ENCODE measurements at places on chromosomes 2 and 18.
A peak's percentile ranks its signal among the peaks of the same experiment; 100 is the strongest.

- no peak for DNase-seq
- no peak overlapping the region for H3K4me3 ChIP-seq
- no peaks in the 10 kb centered on the region for H3K4me1 ChIP-seq
- no peak overlapping the region for H3K27ac ChIP-seq
- H3K27me3 ChIP-seq, result no peaks in the 10 kb centered on the region
Measured at GRCh38 chr2:120477198-120477597, 131.3 kb downstream of the INHBB start.

DNA sequence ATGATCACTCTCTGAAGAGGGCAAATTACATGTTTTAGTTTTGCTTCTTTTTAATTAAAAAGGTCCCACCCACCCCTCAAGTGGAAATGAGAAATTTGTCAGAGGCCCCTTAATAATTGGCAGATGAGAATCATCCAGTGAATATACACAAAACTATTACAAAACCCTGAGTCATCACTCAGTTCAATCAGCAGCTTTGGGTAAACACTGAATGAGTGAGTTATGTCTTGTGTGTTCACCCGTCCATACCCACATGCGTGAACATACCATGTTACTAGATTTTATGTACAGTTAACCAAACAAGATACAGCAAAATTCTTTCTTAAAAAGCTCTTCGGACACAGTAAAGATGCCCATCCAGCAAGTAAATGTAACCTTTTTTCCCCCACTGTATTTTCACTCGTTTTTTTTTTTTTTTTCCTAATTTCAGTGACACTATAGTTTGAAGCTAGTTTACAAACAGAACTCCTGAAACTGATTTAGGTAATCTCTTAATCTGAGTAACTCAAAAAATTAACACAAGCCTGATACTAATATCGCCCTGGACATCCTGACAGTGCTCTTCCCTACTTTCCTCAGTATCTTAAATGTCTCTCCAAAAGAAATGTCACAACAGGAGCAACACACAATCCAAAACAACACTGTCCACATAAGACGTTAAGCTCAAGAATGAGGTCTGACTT is 1.4 kb downstream of the PSME4 start:
- peaks cover 2% of the 10 kb centered on the region for H3K36me3 ChIP-seq
- H3K27me3 ChIP-seq, result no peaks in the 10 kb centered on the region
- H3K27ac ChIP-seq, result peak overlapping the region; percentile 84

DNA sequence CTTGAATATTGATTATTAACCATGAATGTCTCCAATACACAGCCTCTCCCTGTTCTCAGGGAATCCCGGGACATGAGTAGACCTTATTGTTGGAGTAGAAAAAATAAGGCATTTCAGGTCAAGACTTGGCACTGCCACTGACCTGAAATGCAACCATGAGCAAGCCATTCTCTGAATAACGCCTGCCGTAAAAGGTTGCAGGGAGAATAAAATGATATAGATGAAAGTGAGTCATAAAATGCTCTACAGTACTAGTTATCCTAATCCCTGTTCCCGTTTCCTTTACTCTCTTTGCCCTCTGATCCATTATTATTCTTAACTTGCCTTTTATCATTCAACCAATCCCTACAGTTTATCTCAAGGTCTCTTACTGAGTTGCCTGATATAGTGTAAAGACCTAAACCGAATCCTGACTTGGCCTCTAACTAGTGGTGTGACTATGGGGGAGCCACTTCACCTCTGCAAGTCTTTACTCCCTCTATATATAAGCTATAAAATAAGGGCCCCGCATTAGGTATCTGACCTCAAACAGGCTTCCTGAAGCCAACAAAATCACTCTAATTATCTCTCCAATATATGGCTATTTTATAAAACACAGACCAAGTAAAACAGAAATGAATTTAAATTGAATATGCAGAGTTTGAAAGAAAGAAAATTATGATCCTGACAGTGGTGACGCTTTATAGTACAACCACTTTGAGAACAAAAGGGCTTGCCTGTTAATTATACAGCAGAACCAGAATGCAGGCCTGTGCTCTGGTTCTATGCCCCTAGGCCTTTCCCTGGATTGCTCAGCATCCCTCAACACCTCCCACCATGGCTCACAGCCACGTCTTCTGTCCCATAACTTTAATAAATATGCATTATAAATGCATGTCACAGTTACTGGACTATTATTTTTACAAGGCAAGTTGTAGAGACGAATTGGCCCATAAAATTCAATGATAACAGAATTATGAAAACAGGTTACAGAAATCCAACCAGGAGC is 183.1 kb downstream of the STK39 start:
- H3K36me3 ChIP-seq, result peaks cover 8% of the 10 kb centered on the region
- H3K27me3 ChIP-seq, result no peaks in the 10 kb centered on the region
- no peak overlapping the region for H3K27ac ChIP-seq
- no peak for DNase-seq
- H3K4me3 ChIP-seq, result no peak overlapping the region

GRCh38 chr2:15363142-15363541 is 198.0 kb downstream of the NBAS start:
- H3K27ac ChIP-seq, result no peak overlapping the region
- H3K36me3 ChIP-seq, result peaks cover 4% of the 10 kb centered on the region
- no peaks in the 10 kb centered on the region for H3K4me1 ChIP-seq
- no peak for DNase-seq
- no peak overlapping the region for H3K4me3 ChIP-seq

DNA sequence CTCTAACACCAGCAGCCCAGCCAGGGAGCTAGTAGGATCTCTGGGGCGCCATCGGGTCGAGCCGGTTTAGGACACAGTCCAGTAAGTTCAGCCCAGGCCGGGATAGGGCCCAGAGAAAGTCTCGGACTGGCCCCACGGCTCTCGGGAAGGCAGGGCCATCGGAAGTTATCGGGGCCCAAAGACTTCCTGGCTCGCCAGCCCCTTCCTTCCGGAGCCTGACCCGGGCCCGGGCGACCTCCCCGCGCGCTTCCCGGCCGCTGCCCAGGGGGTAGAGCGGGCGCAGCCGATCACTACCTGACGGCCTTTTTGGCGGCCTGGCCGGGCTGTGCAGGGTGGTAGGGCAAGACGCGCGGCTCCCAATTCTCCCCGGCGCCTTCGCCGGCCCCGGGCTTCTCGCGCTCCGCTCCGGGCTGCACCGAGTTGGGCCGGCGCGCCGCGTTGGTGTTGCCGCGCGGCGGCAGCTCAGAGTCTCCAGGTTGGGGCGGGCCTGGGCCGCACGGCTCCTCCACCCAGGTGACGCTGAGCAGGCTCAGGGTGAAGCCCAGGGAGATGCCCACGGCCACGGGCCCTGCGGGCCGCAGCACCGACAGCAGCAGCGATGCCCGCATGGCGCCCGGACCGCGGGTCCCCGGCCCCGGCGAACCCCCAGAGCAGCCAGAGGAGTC is 546 bp downstream of the CHPF start:
- no peaks in the 10 kb centered on the region for H3K27me3 ChIP-seq
- H3K4me3 ChIP-seq, result peak overlapping the region; percentile 84
- peak overlapping the region; percentile 58 for H3K27ac ChIP-seq
- peaks cover 25% of the 10 kb centered on the region for H3K4me1 ChIP-seq
- H3K36me3 ChIP-seq, result no peaks in the 10 kb centered on the region

DNA sequence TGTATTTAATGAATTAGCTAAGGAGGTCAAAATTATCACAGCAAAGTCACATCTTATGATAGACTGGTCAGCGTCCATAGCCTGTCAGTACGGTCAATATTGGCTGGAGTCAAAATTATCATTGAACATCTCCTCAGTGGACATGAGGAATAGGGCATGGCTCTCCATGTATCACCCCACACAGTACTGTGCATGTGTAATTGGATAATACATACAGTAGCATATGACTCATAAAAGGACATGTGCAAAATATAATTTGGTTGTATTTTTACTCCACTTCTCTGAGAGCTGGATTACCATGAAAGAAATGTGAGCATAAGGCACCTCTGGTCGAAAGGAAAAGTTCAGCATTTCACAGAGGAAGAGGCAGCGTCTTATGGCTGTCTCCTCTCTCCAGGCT is 24.9 kb downstream of the ADD2 start:
- DNase-seq, result no peak
- H3K36me3 ChIP-seq, result no peaks in the 10 kb centered on the region
- H3K27me3 ChIP-seq, result no peaks in the 10 kb centered on the region

DNA sequence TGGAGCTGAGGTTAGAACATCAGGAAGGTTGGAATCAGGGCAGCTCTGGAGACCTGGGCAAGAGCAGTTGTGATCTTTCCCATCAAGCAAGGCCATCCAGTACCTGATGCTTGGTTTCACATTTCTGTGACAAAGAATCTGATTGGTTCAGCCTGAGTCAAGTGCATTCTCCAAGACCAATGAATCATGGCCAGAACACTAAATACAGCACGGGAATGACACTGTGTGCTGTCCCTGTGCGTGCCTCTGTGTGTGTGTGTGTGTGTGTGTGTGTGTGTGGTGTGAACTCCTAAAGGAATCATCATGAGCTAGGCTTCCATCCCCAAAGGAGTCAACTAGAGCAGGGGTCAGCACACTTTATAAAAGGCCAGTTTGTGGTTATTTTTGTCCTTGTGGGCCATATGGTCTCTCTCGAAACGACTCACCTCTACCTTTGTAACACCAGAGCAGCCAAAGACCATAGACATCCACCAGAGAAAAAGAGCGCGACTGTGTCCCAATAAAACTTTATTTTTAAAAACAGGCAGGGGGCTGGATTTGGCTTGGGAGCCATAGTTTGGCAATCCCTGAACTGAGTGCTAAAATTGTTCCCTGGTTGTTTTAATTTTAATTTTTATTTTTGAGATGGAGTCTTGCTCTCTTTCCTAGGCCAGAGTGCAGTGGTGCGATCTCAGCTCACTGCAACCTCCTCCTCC is 99.7 kb downstream of the INHBB start:
- H3K36me3 ChIP-seq, result no peaks in the 10 kb centered on the region
- no peak overlapping the region for H3K27ac ChIP-seq
- H3K4me3 ChIP-seq, result no peak overlapping the region
- no peak for DNase-seq

- H3K4me1 ChIP-seq, result peaks cover 24% of the 10 kb centered on the region
- no peak overlapping the region for H3K27ac ChIP-seq
- H3K4me3 ChIP-seq, result no peak overlapping the region
- no peak for DNase-seq
Measured at GRCh38 chr18:79508565-79509535, 113.1 kb downstream of the NFATC1 start.

DNA sequence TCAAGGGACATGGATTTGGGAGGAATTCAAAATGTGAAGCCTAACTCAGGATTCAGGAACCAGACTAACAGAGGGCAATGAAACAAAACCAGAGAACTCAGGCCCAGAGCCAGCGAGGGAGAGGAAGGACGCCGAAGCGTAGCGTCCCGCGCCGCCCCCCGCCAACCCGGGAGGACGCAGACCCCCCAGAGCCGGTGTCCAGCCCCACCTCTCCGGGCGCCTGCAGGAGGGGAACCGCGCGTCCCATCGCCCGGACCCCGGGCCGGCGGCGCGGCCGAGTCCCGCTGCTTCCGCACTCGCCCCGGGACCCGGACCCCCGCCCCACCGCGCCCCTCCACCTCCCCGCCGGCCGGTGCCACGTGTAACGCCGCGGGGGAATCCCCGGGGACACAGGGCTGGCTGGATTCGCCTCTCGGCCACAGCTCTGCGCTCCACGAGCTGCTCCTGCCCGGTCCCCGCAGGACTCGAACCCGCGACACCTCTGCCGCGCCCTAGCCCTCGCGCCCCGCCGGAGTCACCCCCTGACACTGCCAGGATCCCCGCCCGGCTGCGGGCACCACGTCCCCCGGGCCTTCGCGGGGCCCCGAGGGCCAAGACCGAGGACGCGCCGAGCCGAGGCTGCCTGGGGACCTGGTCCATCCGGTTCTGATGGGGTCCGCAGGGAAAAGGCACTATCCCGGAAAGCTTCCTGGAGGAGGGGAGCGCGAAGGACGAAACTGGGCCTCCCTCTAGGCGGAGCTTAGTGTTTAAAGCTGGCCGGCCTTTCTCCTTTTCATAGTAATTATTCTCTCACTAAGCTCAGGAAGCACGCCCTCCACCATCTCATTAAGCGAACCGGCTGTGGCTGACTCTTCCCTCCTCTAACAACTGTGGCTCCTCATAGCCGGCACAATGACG is 40.4 kb upstream of the FAM124B start:
- no peak overlapping the region for H3K27ac ChIP-seq
- H3K4me1 ChIP-seq, result peaks cover 7% of the 10 kb centered on the region
- DNase-seq, result no peak
- H3K36me3 ChIP-seq, result no peaks in the 10 kb centered on the region

GRCh38 chr18:13660510-13660909 is 65.8 kb downstream of the FAM210A start:
- no peaks in the 10 kb centered on the region for H3K36me3 ChIP-seq
- no peaks in the 10 kb centered on the region for H3K4me1 ChIP-seq
- no peaks in the 10 kb centered on the region for H3K27me3 ChIP-seq
- H3K4me3 ChIP-seq, result no peak overlapping the region

- H3K27me3 ChIP-seq, result no peaks in the 10 kb centered on the region
- no peaks in the 10 kb centered on the region for H3K4me1 ChIP-seq
- H3K36me3 ChIP-seq, result no peaks in the 10 kb centered on the region
- H3K27ac ChIP-seq, result no peak overlapping the region
- no peak for DNase-seq
Measured at GRCh38 chr2:180029575-180029974, 22.5 kb upstream of the CWC22 start.

DNA sequence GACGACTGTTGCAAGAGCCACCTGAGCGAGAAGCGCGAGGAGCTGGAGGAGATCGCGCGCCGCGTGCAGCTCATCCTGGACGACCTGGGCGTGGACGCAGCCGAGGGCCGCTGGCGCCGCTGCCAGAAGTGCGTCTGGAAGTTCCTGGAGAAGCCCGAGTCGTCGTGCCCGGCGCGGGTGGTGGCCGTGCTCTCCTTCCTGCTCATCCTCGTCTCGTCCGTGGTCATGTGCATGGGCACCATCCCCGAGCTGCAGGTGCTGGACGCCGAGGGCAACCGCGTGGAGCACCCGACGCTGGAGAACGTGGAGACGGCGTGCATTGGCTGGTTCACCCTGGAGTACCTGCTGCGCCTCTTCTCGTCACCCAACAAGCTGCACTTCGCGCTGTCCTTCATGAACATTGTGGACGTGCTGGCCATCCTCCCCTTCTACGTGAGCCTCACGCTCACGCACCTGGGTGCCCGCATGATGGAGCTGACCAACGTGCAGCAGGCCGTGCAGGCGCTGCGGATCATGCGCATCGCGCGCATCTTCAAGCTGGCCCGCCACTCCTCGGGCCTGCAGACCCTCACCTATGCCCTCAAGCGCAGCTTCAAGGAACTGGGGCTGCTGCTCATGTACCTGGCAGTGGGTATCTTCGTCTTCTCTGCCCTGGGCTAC is 1.2 kb downstream of the KCNF1 start:
- H3K27ac ChIP-seq, result no peak overlapping the region
- H3K4me1 ChIP-seq, result no peaks in the 10 kb centered on the region
- no peaks in the 10 kb centered on the region for H3K36me3 ChIP-seq

DNA sequence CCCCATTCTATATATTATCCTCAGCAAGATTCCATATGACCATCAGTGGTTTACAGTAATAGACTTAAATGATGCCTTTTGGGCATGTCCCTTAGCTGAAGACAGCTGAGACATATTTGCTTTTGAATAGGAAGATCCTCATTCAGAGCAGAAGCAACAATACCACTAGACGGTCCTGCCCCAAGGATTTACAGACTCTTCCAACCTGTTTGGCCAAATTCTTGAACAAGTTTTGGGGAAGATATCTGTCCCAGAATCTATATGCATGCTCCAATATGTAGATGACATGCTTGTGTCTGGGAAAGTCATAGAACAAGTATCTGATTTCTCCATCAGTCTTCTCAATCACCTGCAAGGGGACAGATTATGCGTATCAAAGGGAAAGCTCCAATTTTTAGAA is 137.1 kb upstream of the RMP24 start:
- H3K27ac ChIP-seq, result no peak overlapping the region
- DNase-seq, result no peak
- H3K4me3 ChIP-seq, result no peak overlapping the region
- H3K27me3 ChIP-seq, result no peaks in the 10 kb centered on the region
- H3K36me3 ChIP-seq, result no peaks in the 10 kb centered on the region
